Tibial nerve (tissue), 4 donors: ENCODE measurements at places on chromosomes 11 and 22. TPM values are rescaled to one million over a fixed set of nuclear protein-coding genes. Genes with fewer than 3 reads are reported as not detected.

Gene MLC1
- total RNA-seq, result not detected

Gene WBP2NL
- total RNA-seq, result 3.7 TPM

GRCh38 chr11:126430581-126431335 lies 75.3 kb downstream of the ST3GAL4 start:
- no peak for DNase-seq

Gene ARFIP2
- 40.0 TPM for total RNA-seq

DNA sequence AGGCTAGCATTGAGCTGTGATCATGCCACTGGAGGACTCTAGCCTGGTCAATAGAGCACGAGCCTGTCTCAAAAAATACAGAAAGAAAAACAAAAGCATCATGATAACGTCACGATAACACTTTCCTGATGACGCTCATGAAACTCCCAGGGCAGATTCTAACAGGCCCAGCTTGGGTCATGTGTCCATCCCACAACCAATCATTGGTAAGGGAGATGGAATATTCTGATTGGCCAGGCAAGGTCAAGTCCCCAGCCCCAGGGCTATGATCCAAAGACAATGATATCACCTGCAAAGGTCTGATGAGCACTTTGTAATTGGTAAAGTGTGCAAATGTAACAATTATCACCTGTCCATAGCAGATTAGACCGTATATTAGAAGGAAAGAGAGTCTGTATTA lies 21.5 kb upstream of the DDX6 start:
- DNase-seq, result no peak

DNA sequence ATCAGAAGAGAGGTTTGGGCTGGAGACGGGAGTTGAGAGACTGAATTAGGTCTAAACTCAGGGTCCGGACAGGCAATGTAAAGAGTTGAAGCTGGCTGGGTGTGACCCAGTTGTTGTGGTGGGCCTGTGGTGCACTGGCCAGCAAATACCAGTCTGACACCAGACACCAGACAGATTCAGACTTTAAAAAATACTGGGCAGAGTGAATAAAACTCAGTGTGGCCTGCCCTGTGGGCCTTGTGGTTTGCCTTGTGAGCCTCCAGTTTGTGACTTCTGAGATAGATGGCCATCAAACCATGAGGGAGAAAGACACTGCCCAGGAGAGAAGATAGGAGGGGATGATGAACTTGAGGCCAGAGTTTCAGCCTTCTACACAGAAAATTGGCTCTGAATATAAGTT lies 25.8 kb downstream of the RCN1 start:
- DNase-seq, result no peak

Gene OR5A1
- total RNA-seq, result not detected

Gene PSMC3
- 111 TPM for total RNA-seq

Gene CYP2D6
- 0.39 TPM for total RNA-seq

DNA sequence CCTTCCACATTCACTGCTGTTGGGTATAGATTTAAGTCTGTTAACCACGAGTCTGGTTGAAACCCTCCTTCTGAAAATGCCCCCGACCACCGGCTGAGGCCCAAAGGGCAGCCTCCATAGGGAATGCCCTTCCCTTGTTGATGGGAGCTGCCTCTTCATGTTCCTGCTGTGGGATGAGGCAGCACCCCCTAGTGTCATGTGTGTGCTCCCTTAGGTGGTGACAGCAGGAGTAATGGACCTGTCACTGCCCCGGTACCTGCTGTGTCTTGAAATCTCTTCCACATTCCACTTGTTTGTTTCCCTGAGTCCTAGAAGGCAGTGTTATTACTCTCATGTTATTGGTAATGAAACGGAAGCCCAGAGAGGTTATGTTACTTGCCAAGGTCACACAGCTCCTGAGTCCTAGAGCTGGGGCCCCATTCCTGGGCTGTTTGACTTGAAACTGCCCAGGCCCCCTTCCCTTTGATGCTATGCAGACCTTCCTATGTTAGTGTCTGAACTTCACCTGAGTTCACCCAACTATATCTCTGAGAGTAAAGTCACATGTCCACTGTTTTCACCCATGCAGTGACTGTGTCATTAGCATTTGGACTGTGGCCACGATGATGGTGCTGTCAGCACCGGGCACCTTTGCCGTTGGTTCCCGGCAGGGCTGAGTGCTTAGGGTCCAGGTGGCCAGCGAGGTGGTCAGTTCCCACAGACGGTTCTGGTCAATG lies 234.3 kb downstream of the TBC1D22A start:
- no peak for DNase-seq

GRCh38 chr11:75024764-75025211 lies 36.1 kb downstream of the NEU3 start:
- DNase-seq, result no peak

GRCh38 chr11:86174101-86175046 lies 70.2 kb upstream of the EED start:
- DNase-seq, result peak; percentile 64

DNA sequence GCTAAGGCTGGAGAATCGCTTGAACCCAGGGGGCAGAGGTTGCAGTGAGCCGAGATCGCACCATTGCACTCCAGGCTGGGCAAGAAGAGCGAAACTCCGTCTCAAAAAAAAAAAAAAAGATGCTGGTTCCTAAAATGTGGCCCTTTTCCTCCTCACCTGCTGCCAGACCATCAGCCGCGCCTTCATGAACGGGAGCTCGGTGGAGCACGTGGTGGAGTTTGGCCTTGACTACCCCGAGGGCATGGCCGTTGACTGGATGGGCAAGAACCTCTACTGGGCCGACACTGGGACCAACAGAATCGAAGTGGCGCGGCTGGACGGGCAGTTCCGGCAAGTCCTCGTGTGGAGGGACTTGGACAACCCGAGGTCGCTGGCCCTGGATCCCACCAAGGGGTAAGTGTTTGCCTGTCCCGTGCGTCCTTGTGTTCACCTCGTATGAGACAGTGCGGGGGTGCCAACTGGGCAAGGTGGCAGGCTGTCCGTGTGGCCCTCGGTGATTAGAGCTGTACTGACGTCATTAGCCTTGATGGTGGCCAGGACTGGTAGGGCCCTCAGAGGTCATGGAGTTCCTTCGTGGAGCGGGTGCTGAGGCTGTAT lies 50.7 kb upstream of the PPP6R3 start:
- DNase-seq, result no peak

- DNase-seq, result no peak
These were observed 315.7 kb upstream of the ANO5 start for GRCh38 chr11:21877151-21877550.

GRCh38 chr11:574632-575312 lies 1.5 kb upstream of the PHRF1 start:
- DNase-seq, result no peak

- DNase-seq, result no peak
These were observed 159.5 kb upstream of the POU2AF2 start for GRCh38 chr11:111086058-111086457.

Gene DESI1
- 24.6 TPM for total RNA-seq

Gene LMNTD2
- 2.0 TPM for total RNA-seq

Gene NPAS4
- 0.42 TPM for total RNA-seq

DNA sequence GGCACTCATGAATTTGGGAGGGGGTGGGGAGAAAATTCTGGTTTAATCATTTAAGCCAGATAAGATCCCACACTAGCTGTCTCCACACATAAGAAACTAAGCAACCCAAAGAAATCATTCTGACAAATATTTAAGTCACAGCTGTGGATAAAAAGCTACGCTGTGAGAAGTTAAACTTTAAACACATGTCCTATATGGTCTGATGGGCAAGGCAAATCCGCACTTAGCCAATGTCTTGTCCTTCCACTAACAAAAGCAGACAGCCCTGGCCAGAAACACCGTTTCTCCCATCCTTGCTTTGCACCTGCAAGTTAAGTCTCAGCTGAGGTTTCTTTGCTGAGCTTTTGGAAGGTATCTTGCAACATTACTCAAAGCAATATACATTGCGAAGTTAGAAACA lies 68.0 kb downstream of the ETS1 start:
- DNase-seq, result no peak

Gene NRGN
- total RNA-seq, result 3.1 TPM

DNA sequence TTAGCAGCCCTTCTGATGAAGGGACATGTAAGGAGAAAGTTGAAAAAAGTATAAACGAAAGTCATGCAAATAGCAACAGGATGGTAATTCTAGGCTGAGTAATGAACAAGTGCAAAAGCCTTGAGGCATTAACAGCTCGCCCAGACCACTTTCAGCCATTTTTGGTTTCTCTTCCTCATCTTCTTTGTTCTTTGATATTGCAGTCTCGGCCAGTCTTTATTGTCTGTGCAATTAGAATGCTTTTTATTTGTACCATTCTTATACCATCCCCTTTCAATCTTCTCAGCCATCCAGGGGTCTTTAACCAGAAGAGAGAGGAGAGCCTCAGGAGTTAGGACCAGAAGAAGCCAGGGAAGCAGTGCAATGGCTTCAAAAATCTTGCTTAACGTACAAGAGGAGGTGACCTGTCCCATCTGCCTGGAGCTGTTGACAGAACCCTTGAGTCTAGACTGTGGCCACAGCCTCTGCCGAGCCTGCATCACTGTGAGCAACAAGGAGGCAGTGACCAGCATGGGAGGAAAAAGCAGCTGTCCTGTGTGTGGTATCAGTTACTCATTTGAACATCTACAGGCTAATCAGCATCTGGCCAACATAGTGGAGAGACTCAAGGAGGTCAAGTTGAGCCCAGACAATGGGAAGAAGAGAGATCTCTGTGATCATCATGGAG lies 7.3 kb downstream of the TRIM34 start:
- DNase-seq, result no peak

GRCh38 chr22:21014202-21014725 lies 701 bp upstream of the P2RX6 start:
- peak; percentile 57 for DNase-seq

Gene VSIG2
- total RNA-seq, result not detected

DNA sequence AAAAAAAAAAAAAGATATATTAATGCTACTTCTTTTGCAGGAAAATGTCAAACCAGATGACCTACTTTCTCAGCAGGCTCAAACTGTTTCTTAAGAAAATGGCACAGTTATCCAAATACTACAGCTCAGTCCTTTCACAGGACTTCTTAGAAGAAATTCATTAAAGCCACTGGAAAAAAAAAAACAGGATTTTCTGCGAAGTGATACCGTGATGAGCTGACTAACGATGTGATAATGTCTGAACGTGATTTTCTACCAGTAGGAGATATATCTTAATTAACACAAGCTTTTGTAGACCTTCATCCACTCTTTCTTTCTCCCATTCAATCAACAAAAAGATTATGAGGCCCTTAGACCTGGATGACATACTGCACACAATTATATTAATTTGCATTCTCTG lies 132.4 kb downstream of the NOX4 start:
- DNase-seq, result no peak

Gene POGLUT3
- total RNA-seq, result 44.2 TPM

DNA sequence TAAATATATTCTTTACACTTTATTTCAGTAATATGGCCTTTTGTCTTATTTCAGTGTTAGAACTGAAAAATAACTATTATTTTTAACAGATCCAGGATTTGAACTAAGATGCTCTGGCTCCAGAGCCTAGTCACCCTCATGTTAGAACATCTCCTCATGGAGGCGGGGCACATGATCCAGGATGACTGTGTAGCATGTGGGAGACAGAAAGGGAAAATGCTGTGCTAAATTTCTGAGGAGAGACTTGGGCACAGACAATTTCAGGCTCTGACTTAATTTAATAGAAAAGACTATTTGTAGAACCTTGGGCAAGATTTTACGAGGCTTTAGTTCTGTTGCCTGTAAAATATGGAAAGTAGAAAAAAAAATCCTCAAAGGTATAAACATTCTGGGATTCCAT lies 24.1 kb downstream of the CTSC start:
- DNase-seq, result no peak

Gene TUBA8
- 12.3 TPM for total RNA-seq

- peak; percentile 26 for DNase-seq
These were observed 4.4 kb upstream of the WEE1 start for GRCh38 chr11:9568854-9569587.

Gene ADAMTS15
- total RNA-seq, result 25.8 TPM

DNA sequence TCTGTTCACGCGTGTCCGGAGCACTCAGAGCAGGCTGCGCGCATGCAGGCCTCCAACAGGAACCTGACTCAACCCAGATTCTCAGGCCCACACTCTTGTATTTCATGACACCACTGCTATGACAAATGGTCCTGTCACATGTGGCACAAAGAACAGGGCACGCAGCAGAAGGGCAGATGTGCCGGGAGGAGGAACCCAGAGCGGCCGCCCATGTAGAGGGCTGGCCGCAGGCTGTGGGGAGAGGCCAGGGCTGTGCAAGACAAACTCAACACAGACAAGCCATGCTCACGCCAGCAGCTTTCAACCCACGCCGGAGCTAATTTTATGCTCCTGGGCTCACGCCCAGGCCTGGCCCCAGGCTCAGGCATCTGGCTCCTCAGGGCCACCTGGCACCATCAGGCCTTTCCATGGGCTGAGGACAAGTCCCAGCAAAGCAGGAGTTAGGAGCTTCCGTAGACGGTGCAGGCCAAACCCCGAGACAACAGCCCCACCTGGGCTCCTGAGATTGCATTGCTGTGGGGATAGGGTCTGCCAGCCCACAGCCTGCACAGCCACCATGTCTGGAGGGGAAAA lies 40.0 kb downstream of the DUSP8 start:
- no peak for DNase-seq

GRCh38 chr11:92886243-92886905 lies 83.1 kb upstream of the MTNR1B start:
- no peak for DNase-seq

GRCh38 chr22:46649141-46650077 lies 29.2 kb downstream of the GRAMD4 start:
- no peak for DNase-seq

DNA sequence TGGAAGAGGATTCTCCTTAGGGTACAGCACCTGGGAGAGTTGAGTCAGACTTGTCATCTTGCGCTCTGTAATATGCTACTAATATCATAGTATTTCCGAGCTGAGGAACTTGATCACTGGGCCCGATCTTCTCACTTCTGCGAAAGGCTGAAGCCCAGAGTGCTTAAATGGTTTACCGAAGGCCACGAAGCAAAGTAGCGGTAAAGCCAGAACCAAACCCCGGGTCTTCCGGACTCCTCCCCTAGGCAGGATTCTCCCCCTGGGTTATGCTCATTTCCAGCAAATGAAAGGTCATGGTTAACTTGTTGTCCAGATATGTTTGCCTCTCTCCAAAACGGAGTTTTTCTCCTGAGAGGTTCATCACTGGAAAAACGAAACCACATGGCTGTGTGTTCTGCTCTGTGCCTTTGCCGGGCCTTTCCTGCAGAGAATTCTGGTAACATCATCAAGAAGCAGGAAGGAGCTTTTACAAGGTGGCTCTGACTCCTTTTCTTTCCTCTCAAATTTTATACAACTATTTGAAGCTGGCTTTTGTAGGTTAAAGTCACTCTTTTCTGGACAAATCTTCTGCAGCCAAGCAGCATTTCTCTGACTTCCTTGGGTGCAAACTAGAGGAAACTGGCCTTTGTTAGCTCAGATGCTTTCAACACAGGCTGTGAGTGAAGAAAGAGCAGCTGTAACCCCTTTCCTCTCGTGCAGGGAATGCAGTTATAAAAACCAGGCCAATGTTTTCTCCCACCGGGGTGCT lies 35.5 kb downstream of the UBASH3B start:
- no peak for DNase-seq

Gene CFAP300
- 11.8 TPM for total RNA-seq

Gene TSPAN32
- total RNA-seq, result 9.0 TPM
